Fibroblast of villous mesenchyme (primary cell): ENCODE measurements at places on chromosomes 1 and 21. TPM values are rescaled to one million over a fixed set of nuclear protein-coding genes. Genes with fewer than 3 reads are reported as not detected.

FAM78B gene
- not detected in 2 replicates for total RNA-seq

ABCA4 gene
- total RNA-seq, result 0.43 and 0.64 TPM in 2 replicates

GIPC2 gene
- 0.32 and 0.43 TPM in 2 replicates for total RNA-seq

LRRC38 gene
- not detected in 2 replicates for total RNA-seq

F13B gene
- not detected in 2 replicates for total RNA-seq

ZSWIM5 gene
- total RNA-seq, result 0.43 and 2.3 TPM in 2 replicates

TPTE gene
- 0.32 and 0.43 TPM in 2 replicates for total RNA-seq
